Right kidney (tissue), 9 donors: ENCODE measurements at places on chromosomes 6 and 20.

DNA sequence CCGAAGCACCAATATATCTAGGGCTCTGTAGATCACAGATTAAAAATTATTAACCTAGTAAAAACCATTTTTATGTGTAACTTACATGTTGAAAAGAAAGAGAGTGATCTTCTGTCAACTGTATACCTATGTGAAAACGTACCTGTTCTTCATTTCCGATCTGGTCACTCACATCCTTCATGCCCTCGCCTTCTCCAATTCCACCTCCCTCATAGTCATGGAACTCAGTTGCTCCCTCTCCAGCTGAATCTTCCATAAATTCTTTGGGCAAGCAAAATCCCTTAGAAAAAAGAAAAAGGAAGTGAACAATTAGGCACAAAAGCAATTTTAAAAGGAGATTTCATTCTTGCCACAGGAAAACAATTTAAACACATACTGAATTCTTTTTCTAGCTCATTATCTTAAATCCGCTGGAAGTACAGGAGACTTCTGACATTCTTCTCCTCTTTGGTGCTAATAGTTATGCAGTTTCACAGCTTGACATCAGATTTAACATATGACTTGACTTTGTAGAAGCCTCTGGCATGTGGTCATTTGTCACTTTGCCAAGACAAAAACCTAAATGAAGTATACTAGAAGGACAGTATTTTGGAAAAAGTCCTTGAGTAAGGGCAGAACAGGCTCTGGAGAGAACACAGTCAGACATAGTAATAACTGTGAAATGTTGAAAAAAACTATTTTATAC lies 29.5 kb upstream of the LYRM2 start:
- DNase-seq, result no peak

DNA sequence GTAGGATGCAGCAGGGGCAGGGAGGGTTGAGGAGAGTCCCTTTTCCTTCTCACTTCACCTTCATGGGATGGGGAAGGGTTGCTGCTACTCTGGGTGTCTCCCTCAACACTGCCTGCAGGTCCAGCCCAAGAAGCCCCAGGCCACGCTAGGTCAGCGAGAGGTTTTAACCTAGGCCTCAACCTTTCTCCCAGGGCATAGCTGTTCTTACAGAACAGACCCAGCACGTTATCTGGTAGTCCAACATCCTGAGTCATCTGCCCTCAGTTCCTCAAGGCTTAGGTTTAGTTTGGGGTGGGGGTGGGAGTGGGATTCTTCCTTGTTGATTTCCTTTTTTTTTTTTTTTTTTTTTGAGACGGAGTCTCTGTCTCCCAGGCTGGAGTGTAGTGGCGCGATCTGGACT lies 15.8 kb downstream of the LRRC73 start:
- DNase-seq, result no peak

GRCh38 chr20:13404293-13404692 lies 183.2 kb downstream of the ISM1 start:
- DNase-seq, result no peak

DNA sequence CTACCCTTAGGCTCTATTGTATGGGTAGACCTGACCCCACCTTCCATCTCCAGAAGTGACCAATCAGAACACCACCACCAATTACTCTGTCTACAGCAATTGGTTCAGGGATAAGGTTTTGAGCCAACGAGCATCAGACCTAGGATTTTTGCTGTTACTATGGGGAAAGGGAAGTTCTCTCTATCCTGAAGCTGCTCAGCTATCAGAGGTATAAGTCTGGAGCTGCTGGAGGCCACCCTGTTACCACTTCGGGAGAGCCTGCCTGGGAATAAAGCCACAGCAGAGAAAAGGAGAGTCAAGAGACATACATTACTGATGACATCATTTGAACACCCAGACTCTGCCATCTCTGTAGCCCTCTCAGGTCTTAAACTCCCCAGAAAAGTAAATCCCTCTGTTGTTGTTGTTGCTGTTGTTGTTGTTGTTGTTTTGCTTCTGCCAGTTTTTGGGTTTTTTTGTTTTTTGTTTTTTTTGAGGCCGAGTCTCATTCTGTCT lies 94.5 kb downstream of the PREX1 start:
- no peak for DNase-seq

DNA sequence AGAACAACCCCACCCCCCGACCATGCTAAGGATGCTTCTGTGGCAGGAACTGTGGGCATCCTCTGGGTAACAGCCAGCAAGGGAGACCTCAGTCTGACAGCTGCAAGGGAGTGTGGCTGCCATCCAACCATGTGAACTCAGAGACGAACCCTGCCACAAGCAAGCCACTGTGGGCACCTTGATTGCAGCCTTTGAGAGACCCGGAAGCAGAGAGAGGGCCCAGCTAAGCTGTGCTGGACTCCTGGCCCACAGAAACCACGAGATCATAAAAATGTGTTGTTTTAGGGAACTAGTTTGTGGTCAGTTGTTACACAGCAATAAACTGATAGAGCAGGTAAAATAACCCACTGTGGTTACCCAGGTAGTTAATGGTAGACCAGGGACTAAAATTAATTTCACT lies 414.6 kb downstream of the CDH26 start:
- no peak for DNase-seq

- no peak for DNase-seq
These were observed 7.3 kb upstream of the YTHDF1 start for GRCh38 chr20:63223121-63223825.
